ENCODE measurements at places on chromosomes 3 and 15. TPM values are rescaled to one million over a fixed set of nuclear protein-coding genes. Genes with fewer than 3 reads are reported as not detected.
A peak's percentile ranks its signal among the peaks of the same experiment; 100 is the strongest.

DNA sequence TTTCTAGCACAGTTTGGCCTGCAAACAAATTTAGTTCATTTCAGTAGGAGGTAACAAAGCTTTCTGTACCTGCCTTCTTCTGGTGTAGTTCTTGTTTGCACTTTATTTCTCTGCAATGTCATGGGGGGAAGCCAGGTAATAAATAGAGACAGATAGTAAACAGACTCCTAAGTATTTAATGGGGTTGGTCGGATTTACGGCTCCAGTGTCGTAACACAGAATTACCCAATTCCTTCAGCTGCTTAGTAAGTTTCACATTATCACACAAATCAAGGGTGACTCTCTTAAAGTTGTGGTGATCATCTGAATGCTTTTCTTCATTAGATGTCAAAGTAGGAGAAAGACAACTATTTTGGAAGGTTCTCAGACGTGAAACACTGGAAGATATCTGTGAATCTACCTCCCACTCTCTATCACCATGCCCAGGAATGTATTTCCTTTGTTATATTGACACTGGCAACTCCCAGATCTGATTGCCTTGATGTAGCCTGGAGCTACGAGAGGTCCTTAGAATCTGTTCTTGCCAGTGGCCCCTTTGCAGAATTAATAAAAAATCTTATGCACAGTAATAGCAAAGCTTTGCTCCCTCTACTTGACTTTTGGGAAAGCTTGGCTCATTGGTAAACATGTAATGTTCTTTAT is 25.0 kb upstream of the TMC3 start:
- no peak for DNase-seq

DNA sequence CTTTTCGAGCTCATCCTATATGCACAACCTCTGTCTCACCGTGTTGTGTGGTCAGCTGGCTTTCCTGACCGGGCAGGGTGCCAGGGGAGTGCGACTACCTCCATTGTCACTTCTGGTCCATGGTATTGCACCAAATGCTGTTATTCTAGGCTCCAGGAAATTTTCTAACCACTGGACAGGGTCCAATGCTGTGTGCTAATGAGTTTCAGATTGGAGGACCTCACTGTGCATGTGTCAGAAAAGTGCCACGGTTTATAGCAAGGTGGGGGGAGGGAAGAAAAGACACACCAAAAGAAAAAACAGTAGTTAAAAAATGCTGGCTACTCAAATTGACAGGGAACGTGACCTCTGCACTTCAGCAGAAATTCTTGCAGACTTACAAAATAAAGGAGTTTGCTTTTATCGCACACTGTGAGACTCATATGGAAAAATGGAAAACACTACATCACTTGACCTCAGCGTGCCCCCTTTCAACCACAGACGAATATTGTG is 480.1 kb downstream of the FOXP1 start:
- DNase-seq: peak; percentile 67

DNA sequence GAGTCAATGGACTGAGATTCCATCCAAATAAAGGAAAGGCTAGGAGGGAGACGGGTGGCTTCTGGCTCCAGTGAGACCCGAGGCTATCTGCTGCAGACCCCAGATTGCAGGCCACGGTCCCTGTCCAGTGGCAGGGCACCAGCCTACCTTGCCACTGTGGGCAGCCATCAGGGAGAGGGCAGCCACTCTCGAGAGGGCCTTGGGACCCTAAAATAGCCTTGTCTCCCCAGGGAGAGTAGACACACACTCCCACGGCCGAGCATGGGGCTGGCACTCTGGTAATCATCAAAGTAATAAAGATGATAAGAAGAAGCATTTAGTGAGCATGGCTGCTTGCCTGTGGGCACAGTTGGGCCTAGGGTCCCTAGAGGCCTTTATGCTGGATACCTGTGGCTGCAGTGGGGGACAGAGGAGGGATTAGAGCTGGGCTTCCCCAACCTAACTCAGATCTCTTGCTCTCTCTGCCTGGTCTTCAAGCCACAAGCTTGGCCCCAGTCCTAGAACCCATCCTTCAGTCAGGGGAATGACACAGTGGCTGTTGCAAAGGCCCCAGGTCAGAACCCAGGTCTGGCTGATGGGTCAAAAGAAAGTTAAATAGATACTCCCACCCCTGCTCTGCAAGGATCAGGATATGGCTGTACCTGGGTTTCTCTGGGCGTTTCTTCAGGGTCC is 9.2 kb upstream of the VIPR1 start:
- no peak for DNase-seq

GRCh38 chr3:30333903-30334302 is 272.5 kb upstream of the TGFBR2 start:
- DNase-seq: peak; percentile 42

GRCh38 chr15:80931191-80931590 is 58.4 kb downstream of the MESD start:
- no peak for DNase-seq

GRCh38 chr3:132354916-132355702 is 37.9 kb downstream of the ACP3 start:
- no peak for DNase-seq

- DNase-seq: no peak
Measured at GRCh38 chr15:63446255-63446654, 58.1 kb upstream of the USP3 start.

- DNase-seq: no peak
Measured at GRCh38 chr3:42786212-42786611, 13.2 kb upstream of the CCDC13 start.

DNA sequence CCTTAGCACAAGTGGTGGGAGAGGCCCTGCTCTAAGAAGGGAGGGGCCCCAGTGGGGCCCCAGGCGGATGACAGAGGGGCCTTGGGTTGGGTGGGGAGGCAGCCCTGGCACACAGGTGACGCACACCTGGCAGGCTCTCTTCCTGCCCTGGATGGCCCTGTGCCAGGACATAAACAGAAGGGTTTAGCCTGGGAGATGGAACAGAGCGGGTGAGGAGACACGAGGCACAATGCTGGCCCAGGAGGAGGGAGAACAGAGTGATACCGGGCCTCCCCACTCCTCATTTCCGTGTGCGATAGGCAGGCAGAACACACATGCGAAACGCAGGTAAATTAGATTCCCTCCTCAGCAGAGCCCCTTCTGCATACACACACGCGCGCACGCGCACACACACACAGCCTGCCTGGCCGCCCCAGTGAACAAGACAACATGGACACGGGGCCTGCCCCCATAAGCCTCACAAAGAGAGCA is 39.8 kb downstream of the IDH2 start:
- DNase-seq: no peak

DNA sequence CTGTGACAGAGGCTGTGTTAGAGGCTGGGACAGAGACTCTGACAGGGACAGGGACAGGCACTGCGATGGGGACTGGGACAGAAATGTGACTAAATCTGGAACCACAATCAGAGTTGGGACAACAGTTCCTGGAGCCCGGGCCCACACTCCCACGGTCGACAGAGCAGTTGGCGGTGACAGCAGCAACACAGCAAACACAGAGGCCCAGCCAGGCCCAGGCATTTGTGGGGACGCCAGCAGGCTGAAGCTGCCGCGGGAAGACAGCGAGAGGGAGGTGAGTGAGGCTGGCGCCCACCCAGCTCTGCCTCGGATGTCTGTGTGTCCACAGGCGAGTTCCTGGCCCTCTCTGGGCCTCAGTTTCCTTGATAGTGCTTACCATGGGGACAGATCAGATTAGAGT is 9.3 kb upstream of the HCN4 start:
- no peak for DNase-seq

DNA sequence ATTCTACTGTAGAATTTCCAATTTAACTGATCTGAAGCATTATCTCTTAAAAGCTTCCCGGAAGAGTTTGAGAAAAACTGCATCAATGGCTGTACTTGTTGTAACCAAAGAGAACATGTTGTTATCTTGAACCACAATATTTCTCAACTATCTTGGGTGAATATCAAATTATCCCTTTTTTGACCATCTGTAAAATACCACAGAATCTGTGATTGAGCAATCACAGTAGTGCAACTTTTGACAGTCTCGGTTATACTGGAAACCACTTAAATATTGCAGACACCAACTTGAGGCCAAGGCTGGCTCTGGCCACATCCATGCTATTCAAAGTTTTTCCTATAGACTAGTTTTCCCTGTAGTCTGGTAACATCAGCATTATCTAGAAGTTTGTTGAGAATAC is 842.8 kb upstream of the EPHA6 start:
- DNase-seq: no peak

DNA sequence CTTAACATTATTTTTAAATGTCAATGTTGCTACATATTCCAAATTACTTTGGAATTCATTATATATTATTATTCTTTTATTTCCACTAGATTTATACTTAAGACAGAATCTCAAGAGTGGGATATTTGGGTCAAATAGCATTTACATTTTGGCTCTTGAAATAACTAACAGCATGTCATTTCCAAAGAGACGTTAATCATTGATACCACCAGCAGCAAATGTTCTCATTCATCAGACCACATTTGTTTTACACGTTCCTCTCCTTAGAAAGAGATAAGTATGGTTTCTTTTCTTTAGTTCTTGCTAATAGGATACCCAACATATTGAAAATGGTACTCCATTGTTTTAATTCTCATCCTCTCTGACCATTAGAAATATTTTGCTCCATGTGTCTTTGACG is 229.8 kb downstream of the LPP start:
- DNase-seq: no peak

DNA sequence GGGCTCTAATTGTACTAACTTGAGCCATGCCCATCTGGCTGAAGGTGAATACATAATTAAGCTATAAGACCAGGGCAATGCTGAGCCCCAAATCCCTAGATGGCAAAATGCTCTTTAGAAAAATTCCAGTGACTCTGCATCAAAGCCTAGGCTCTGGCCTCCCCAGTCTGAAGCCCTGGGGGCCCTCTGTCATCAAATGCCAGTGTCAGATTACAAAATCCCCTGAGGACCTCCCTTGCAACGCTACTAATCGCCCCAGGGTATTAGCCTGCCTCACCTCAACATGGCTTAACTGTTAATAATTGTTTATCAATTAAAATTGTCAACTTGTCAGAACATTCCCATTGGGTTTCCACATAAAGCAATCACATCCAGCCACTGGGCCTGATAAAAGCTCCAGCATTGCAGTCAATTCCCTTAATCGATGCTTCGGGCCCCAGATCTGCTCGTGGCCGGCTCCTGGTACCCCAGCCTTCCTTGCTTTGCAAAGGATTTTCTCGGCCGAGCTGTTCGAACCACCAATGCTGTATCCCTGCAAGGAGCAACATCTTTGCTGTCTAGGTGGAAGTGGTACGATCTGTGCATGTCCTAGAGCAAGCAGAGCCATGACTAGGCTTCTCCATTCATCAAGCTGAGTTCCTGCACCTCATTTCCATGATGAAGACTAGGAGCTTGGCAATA is 151.7 kb downstream of the MEGF11 start:
- DNase-seq: no peak

DNA sequence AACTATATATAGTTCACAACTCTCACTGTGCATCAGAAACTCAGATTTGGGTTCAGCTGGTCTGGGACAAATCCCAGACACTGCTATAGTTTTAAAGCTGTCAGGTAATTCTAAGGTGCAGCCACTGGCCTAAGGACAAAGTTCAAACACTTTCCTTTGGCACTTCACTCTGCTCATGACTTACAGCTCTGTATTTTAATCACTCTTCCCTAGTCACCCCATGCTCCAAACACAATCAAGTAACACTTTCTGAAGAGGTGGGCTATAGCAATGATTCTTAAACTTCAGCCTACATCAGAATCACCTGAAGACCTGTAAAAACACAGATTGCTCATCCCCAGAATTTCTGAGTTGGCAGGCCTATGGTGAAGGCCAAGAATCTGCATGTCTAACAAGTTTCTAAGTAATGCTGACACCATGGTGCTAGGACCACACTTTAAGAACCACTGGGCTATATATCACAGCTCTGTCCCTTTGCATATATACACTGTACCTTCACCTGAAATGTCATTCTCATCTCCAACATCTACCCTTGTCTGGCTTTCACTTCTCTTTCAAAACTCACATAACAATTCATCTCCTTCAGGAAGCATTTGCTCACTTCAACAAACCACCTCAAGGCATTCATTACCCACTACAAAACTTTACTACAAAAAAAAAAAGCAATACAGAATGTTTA is 21.4 kb downstream of the STAG1 start:
- no peak for DNase-seq

GRCh38 chr3:73681610-73682009 is 56.9 kb upstream of the PDZRN3 start:
- DNase-seq: peak; percentile 70

- peak; percentile 44 for DNase-seq
Measured at GRCh38 chr3:62622553-62623174, 249.3 kb upstream of the FEZF2 start.

DNA sequence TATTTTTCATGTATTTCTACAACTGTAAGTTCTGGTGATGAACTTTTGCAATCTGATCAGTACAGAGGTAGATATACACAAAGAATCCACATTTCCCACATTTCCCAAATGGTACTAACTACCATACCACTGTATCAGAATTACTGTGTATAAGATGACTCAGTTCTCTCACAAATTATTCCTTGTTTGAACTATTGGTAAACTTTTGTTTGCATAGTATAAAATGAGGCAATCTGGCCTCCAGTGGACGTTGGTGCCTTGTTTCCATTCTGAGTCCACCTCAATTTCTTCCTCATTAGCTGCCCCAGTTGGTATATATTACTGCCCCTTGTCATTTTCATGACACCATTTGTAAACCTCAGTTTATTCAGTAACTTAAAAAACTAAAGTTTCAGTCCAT is 38.5 kb downstream of the SPTSSB start:
- no peak for DNase-seq

DNA sequence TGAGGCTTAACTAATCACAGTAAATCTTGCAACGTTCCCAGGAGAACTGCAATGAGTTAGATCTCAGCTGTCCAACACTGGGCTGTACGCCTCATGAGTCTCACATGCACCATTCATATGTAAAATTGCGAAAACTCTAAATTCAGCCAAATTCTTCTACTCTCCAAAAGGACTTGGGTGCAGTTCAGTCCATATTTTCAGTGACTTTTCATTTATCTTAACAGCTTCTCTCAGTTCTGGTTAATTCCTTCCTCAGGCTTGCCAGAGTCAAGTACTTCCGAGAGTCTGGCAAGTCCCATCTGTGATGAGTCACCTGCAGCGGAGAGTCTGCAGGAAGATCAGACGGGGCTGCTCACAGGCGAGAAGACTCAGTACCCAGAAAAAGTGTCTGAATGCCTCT is 11.5 kb downstream of the CCDC80 start:
- DNase-seq: peak; percentile 81

Gene TM6SF1
- total RNA-seq: 0.14 TPM

Gene MCCC1
- 13.6 TPM for total RNA-seq

Gene MINAR1
- 0.46 TPM for total RNA-seq

Gene ENTPD3
- not detected for total RNA-seq

Gene SCAANT1
- total RNA-seq: not detected

Gene SERINC4
- total RNA-seq: not detected

Gene MAGEF1
- total RNA-seq: 31.1 TPM

Gene SPINT1
- 0.34 TPM for total RNA-seq

Gene ROPN1
- total RNA-seq: not detected

Gene PP2D1
- total RNA-seq: not detected

Gene ZDHHC19
- not detected for total RNA-seq

Gene RPL39L
- total RNA-seq: 13.8 TPM
